ENCODE measurements at places on chromosomes 4 and X.

DNA sequence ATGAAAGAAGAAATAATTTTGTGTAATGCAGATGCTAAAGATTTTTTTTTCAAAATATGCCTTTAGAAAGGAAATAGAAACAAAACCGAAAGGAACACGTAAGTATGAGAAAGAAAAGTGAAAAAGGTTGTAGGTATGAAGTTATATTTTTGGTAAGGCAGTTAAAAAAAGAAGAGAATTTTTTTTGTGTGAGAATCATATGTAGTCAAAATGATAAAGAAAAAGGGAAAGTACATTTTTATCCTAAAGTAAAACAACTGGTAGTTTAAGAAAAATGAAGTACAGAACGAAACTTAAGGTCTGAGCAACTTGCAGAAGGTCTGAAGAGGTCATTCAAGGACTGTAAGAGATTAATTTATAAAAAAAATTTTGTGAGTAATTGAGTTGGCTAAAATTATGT, 164.0 kb upstream of the TRAM1L1 start:
- DNase-seq = no peak

DNA sequence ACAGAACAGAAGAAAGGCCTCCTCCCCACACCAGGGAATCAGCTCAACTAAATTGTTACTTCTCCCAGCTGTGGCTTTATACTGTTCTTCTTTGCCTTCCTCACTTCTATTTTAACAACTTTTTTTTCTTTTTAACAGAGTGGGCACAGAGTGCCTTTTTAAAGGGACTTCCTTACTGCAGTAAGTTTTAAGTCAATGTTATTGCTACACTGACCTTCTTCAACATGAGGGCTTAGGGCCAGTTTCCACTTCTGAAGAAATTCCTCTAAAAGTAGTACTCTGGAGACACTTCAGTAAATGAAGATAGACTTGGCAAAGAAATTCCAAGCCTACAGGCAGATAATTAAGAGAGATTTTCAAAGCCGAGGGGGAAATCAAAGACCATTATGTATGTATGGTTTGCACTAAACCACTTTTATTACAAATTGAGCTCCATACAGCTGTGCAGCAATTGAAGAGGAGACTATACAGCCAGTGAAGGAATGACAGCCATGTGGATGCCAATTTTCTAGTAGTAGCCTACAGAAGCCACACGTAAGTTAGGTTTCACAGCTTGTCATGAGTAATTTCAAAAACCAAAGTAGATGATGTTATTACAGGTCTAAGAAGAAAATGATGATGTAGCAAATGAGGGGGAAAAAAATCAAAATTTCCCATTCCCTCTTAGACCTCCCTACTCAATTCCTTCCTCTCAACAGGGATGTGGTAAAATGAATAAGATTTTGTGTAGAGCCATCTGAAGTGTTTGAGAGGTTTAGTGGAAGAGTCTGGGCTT, 36.9 kb upstream of the RASGEF1B start:
- no peak for DNase-seq

- DNase-seq = no peak
Observed at GRCh38 chr4:132387060-132387459, 762.0 kb upstream of the PCDH10 start.

GRCh38 chrX:122422547-122422946, 761.5 kb upstream of the GRIA3 start:
- no peak for DNase-seq

DNA sequence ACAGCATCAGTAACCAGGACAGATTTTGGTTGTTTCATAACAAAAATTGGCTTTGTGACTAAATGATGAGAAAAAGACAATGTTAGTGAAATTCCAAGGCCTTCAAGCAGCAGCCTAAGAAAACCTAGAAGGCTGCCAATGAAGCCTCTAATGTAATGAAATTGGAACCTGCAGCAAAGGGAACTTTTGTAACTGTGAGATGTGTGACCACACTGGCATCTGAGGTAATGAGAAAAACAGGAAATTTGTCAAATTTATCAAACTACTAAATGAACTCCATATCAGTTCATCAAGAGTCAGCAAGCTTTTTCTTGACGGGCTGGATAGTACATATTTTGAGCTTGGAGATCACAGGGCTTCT, 30.4 kb upstream of the EMCN start:
- DNase-seq = no peak

DNA sequence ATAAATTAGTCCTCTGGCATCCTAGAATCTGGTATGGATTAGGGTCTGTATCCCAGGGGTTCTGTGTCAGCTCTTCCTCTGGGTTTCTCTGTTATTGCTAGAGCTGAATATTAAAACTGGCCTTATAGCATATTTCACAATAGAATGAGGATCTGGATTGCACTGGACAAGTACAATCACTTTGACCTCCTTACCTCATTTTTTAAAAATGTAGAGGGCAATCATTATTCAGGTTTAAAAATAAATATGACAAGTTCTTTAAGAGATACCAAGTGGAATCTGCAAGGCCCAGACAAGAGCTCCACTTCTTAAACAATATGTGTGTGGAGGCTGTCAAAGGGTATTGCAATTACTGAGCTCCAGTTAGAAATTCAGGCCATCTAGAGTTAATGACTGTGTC, 1.4 kb downstream of the PALLD start:
- DNase-seq = no peak

DNA sequence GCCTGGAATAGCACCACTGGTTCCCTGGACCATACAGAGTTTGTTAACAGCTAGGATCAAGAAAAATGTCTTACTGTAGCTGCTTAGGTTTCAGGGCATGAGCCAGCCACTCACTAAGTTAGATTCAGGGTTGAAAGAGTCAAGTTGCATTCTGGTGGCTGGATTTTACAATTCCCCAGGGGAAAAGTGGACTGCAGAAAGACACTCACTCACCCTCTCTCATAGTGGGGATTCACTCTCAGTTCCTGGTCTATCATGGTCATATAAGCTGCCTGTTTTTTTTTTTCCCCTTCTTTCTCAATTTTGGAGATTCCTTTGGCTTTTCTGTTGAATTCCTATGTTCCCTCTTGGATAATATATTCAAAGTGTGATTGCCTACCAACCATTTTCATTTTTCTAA, 744.2 kb upstream of the GRIA3 start:
- DNase-seq = no peak

GRCh38 chrX:19204636-19205035, 82.4 kb upstream of the ADGRG2 start:
- no peak for DNase-seq

- no peak for DNase-seq
Observed at GRCh38 chr4:67549123-67549522, 3.8 kb upstream of the CENPC start.

All from stimulated activated CD4-positive, alpha-beta T cell treated with anti-CD3 and anti-CD28 coated beads, Interleukin-15, amount 100 ng/mL, for 24 hours (primary cell).